ENCODE measurements at places on chromosomes 11 and 22.

DNA sequence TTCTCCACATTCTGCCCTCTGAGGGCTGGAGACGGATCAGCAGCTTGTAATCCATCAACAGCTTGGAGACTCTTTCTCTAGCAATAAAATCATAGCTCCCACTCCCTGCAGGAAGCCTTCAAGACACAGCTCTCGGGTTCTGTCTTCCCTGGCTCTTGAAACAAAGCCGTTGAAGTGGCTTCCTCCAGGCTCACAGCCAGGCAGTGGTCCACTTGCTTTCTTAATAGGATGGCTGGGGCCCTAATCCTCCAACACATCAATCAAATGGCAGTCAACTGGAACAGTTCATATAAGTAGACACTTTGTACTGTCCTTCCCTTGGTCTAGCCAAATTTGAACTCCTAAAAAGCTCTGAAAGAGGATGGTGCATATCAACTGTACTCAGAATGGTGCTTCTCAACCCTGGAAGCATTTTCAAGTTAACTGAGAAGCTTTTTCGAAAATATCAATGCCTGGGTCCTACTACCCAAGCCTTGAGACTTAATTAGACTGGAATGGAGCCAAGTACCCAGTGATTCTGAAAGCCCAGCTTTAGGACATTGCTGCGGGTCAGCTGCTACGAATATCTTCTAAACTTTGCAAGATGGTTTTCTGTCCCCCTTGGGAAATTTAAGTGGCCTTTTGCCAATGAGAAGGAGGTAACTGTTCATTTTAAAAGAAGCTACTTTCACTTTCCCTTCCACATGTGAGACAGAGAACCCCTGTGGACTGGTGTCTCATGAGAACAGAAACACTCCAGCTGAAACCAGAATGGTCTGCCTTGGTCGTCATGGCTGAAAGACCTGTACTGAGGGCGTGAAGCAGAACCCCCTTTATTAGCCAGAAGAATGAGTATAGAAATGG lies 74.7 kb downstream of the SC5D start:
- peak; percentile 62 for DNase-seq

- no peak for DNase-seq
Observed at GRCh38 chr22:21028277-21029251, 3.8 kb downstream of the SLC7A4 start.

GRCh38 chr22:37023743-37024338 lies 4.3 kb downstream of the MPST start:
- no peak for DNase-seq

- DNase-seq: no peak
Observed at GRCh38 chr22:29205252-29205593, 473 bp upstream of the EMID1 start.

GRCh38 chr11:69472541-69473275 lies 8.8 kb upstream of the LINC01488 start:
- no peak for DNase-seq

GRCh38 chr11:134519788-134520187 lies 107.7 kb upstream of the B3GAT1 start:
- no peak for DNase-seq

DNA sequence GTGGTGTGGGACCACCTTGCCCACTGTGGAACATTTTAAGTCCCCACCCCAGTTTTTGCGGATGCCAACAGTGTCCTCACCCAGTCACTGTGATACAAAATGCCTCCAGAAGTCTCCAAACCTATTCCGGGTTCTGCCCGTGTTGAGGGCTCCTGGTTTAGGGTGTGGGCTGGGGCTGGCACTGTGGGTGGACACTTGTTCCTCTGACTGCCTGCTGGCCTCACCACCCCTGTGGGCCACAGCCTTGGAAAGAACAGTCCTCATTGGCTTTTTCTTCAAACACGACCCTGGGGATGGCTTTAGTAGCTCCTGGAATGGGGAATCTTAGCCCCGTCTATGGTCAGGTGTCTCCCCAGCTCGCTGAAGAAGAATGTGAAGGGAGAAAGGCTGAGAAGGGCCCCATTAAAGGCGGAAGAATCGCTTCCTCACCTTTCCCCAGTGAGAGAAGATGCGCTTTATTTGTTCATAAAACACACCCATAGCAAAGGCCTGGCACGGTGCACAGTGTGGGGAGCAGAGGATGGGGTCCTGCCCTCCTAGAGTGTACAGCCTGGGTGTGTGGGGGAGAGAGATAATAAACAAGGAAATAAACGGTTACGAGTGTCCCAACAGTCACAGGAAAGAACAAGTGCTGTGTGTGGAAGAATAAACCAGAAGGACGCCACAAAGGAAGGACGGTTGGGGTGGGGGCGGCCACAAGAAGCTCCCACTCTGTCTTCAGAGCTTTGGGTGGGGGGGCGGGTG lies 91.6 kb upstream of the SLC22A12 start:
- no peak for DNase-seq

GRCh38 chr11:100929377-100929776 lies 200.2 kb downstream of the PGR start:
- no peak for DNase-seq

- DNase-seq: no peak
Observed at GRCh38 chr11:13302420-13302958, 24.9 kb downstream of the BMAL1 start.

DNA sequence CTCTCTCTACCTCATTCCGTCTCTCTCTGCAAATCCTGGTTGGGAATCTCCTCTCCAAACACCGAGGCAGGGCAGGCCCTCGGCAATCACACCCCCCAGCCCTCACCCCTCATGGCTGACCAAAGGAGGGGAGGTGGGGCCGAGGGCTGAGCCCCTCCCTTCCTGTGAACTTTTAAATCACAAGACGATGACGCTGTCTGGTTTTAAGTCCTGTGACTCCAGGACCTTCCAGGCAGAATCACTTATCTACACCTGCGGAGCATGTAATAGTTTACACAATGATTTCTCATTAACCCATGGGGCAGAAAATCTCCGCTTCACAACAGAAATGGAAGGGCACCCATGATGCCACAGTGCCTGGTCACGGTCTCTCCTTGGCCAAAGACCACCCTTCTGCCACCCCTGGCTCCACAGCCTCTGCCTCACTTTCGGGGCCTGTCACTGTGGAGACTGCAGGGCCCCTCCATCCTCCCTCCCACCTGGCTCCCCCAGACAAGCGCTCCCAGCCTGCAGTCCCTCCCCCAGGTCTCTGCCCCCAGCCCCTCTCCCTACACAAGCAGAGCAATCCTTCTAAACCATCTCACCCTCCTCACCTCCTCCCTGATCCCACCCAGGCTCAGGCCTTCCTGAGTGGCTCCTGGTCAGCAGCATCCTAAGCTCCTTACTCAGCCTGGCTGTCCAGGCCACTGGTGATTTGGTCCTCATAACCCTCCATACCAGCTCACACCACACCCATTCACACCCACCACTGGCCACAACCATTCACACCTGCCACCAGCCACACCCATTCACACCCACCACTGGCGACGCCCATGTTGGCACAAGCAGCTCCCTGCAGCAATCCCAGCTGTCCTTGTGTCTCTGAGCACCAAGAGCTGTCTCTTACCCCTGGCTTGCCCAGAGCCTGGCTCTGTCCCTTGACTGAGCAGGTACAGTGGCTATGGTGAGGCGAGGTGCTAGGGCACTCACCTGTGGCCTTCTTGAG lies 30.7 kb upstream of the ARFGAP3 start:
- no peak for DNase-seq

GRCh38 chr22:46036558-46037408 lies 59.8 kb upstream of the WNT7B start:
- peak; percentile 66 for DNase-seq

- no peak for DNase-seq
Observed at GRCh38 chr11:24645563-24645962, 148.7 kb downstream of the LUZP2 start.

- no peak for DNase-seq
Observed at GRCh38 chr11:15965562-15966250, 390.6 kb downstream of the SOX6 start.

DNA sequence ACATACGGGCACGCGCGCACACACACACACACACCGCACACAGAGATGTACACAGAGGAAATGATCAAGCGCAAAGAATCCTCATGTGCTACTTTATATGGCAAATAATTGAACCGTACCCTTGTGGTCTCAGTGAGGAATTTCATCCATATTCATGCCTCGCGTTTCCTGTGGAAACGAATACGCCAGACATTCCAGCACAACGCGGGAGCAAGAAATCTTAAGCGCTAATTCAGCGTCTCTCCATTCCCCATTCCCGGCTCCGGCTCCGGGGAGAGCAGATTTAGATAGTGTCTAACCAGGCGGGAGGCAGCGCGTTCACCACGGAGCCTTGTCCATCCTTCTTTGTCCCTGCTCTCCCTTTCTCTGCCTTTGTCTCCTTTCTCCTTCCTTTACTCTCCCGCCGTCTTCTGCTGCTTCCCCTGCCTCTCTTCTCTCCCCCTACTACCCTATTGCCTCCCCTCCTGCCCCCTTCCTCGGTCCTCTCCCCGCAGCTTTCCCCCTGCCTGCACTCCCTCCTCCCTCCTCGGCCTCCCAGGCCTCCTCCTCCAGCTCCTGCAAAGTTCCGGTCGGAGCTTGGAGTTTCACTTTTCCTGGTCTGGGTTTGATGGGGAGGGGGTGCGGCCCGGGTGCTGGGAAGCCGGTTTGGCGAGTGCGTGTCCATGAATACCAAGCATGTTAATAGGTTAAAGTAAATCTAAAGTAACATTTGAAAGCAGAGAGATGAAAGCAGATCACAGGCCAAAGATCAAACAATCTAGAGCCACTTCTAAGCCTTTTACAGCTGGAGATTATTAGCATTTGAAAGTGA lies 579.3 kb downstream of the BUD13 start:
- DNase-seq: no peak

- DNase-seq: no peak
Observed at GRCh38 chr11:17161515-17161914, 46.3 kb downstream of the PIK3C2A start.

DNA sequence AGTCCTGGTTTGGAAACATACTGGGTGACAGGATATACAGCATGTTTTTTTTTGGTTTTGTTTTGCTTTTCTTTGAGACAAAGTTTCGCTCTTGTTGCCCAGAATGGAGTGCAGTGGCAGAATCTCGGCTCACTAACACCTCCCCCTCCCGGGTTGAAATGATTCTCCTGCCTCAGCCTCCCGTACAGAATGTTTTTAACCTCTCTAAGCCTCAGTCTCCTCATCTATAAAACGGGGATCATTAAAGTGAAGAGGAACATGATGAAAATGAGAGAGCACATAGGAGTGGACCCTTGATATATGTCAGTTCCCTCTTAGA lies 28.1 kb upstream of the SCARF2 start:
- no peak for DNase-seq

GRCh38 chr11:65499713-65500386 lies 1.0 kb downstream of the MALAT1 start:
- no peak for DNase-seq

GRCh38 chr11:64181506-64182411 lies 4.2 kb upstream of the STIP1 start:
- no peak for DNase-seq

DNA sequence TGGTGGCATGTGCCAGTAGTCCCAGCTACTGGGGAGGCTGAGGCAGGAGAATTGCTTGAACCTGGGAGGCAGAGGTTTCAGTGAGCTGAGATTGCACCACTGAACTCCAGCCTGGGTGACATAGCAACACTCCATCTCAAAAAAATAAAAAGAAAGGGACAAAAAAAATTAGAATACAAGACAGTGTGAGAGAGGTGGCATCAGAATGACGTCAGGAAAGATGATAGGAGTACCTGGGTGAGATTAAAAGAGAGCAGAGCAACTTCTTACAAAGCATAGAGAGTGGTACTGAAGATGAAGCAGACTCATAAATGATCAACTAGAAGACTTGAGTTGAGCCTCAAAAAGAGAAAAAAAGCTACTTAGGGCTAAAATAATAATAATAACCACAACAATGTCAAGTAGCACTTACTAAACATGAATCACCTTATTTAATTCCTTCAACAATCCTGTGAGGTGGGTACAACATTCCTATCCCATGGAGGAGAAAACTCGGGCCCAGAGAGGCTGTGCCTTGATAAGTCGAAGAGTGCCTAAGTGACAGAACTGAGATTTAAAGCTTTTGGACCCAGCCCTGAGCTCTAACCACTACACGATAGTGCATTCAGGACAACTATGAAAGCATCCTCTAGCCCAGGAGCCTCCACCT lies 5.2 kb upstream of the SLN start:
- DNase-seq: no peak

DNA sequence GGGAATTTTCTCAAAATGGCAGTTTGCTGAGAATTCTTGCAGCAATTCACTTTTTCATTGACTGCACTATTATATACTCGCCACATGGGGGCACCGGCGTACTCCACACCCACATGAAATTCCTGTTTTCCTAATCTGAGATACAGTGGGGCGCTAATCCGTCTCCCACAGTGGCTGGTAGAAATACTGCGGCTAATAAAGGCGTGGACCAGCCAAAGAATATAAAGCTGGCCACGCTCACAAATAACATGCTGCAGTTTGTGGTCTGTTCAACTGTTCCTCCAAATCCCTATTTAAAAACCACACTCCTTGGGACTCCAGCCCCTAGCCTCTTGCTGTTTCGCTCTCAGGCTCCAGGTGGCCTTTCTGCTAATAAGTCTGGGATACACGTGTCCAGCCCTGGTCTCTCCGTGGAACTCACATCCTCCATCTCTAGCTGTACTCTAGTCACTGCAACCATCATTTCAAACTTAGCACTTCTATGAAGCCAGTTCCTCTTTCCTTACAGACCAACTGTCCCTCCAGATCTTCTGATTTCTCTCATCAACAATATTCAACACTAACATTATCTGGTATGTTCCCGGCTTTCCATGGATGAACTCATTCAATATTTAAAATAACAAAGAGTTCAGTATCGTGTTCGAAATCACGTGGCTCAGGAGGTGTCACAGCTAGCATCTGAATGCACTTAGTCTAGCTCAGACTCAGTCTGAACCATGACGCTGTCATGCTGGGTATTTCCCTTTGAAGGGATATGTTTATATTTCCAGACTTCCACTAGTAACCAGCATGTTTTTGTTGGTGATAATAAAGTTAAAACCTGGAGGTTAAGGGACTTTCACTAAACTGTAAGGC lies 22.0 kb downstream of the TBRG1 start:
- DNase-seq: peak; percentile 41

- no peak for DNase-seq
Observed at GRCh38 chr11:77020734-77021133, 13.5 kb upstream of the B3GNT6 start.

DNA sequence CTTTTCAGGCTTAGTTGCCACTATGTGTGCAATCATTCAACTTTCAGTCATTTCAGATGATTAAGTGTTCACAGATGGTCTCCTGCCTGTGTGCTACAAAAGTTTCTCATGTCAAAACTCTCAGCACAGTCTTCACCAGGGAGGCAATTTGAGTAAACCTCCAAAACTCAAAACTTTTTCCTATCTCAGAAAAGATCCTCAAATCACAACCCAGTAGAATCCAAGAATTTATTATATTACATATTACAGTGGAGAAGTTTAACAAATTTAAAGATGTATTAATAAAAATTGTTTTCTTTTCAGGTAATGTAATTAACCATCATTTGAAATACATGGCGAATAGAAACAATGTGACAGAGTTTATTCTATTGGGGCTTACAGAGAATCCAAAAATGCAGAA lies at the start of gene OR4C13:
TSS of gene OR4C13 (plus strand) at position 301 of the 400 bp plus-strand sequence. CDS start at position 333, 32 bp downstream.
- DNase-seq: no peak
